ENCODE measurements at places on chromosomes 7 and 10.

DNA sequence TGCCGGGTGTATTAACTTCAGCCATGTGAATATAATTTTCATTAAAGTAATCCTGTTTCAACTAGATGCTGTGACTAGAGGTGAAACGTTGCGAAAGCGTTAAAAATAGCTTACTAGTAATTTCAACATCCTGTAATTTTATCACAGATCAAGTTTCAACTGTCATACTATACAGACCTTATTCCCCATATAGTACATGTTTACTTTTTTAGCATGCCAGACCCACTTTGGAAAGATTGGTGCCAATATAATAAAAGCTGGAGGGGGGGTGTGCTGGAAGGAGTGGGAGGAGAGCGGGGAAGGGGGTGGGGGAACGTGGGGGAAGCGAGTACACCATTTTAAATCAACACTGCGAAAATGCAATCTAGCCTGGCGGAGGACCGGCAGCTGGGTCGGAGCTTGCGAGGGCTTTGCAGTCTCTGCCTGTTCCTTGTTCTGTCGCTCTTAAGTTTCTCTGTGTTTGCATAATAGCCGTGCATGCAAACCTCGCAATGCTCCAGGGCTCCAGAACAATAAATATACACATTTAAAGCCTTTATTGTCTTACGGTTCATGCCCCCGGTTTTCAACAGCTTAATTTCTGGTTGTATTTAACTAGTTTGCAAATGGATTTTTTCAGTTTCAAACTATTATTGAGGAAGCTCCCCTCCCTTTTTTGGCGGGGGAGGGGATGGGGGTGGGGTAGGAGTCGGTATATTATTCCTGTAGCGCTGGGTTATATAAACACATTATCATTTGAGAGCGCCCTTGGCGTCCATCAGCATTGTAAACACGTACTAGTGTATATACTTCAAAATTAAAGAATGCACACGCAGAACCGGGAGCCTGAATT lies 1.3 kb upstream of the ARID5B start:
- H3K36me3 ChIP-seq: no peaks in the 10 kb centered on the region
- no peak overlapping the region for H3K27ac ChIP-seq
- no peaks in the 10 kb centered on the region for H3K4me1 ChIP-seq
- peaks cover 29% of the 10 kb centered on the region for H3K27me3 ChIP-seq

DNA sequence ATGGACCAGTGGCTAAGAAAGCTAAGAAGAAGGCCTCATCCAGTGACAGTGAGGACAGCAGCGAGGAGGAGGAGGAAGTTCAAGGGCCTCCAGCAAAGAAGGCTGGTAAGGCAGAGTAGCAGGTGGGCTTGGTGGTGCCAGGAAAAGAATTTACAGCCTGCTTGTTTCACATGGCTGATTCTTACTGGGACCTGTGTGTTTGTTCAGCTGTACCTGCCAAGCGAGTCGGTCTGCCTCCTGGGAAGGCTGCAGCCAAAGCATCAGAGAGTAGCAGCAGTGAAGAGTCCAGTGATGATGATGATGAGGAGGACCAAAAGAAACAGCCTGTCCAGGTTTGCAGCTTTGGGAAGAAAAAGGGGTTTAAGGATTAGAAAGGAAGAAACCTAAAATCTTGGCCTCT lies 5.0 kb downstream of the NOLC1 start:
- DNase-seq: no peak
- no peaks in the 10 kb centered on the region for H3K4me1 ChIP-seq
- H3K4me3 ChIP-seq: no peak overlapping the region
- no peaks in the 10 kb centered on the region for H3K27me3 ChIP-seq

- H3K4me1 ChIP-seq: no peaks in the 10 kb centered on the region
- H3K36me3 ChIP-seq: no peaks in the 10 kb centered on the region
- H3K27me3 ChIP-seq: no peaks in the 10 kb centered on the region
- H3K27ac ChIP-seq: no peak overlapping the region
These were observed 75.5 kb downstream of the LRMDA start for GRCh38 chr10:75506930-75507329.

- H3K27ac ChIP-seq: no peak overlapping the region
- DNase-seq: no peak
- H3K4me3 ChIP-seq: no peak overlapping the region
- no peaks in the 10 kb centered on the region for H3K36me3 ChIP-seq
These were observed 14.6 kb downstream of the IFIT3 start for GRCh38 chr10:89342206-89342958.

- H3K4me3 ChIP-seq: no peak overlapping the region
- peaks cover 11% of the 10 kb centered on the region for H3K36me3 ChIP-seq
- H3K27me3 ChIP-seq: no peaks in the 10 kb centered on the region
- H3K27ac ChIP-seq: no peak overlapping the region
- no peak for DNase-seq
These were observed 401.4 kb downstream of the TNS3 start for GRCh38 chr7:47180516-47180826.

GRCh38 chr7:138458576-138459412 lies 1.3 kb upstream of the TRIM24 start:
- H3K36me3 ChIP-seq: peaks cover 21% of the 10 kb centered on the region
- H3K4me1 ChIP-seq: peaks cover 2% of the 10 kb centered on the region
- peak; percentile 91 for DNase-seq

DNA sequence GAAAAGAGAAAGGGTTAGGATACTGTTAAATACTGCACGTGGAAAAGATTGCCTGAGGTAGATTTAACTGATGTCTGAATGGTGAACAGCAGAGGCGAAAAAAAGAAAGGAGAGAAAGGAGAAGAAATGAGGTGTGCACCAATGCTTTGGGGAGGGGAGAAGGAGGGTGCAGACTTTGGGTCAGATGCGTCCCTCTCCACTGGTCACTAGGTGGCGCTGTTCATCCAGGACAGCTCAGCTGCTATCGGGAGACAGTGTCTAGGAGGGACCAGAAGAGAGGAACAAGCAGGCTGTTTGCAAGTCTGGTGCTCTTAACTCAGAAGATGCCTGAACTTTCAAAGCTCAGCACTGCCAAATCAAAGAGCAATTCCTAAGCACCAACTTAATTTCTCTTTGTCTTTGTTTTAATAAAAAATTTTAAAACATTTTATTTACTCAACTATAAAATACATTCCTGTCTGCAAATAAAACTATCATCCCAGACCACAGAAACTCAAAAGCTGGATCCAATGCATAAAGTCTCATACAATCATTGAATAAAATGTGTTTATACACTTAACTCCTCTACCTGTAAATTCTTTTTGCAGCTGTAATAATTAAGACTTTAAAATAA lies 83.9 kb upstream of the PDLIM1 start:
- peaks cover 6% of the 10 kb centered on the region for H3K4me1 ChIP-seq
- H3K27me3 ChIP-seq: no peaks in the 10 kb centered on the region
- H3K27ac ChIP-seq: no peak overlapping the region
- no peaks in the 10 kb centered on the region for H3K36me3 ChIP-seq
- H3K4me3 ChIP-seq: no peak overlapping the region

DNA sequence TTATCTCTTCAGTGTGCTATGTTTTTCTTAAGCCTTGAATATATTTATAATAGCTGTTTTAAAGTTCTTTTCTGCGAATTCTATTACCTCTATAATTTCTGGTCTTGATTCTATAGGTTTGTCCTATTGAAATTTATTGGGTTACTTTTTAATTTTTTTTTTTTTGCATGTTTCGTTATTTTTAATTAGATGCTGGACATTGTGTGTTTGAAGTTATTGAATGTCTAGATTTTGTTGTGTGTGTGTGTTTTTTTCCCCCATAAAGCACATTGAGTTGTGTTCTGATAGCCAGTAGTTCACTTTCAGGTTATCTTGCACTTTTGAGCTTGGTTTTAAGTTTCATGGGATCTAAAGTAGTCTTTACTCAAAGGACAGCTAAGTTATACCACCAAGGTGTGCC lies 394.9 kb downstream of the RPS24 start:
- no peak overlapping the region for H3K4me3 ChIP-seq
- H3K36me3 ChIP-seq: 0 out of 2 replicates have a peak, but pooled peaks cover 5% of the 10 kb centered on the region
- no peak for DNase-seq
- H3K4me1 ChIP-seq: no peaks in the 10 kb centered on the region
- H3K27ac ChIP-seq: no peak overlapping the region

- H3K36me3 ChIP-seq: peaks cover 16% of the 10 kb centered on the region
- H3K4me1 ChIP-seq: no peaks in the 10 kb centered on the region
- no peak overlapping the region for H3K27ac ChIP-seq
- H3K4me3 ChIP-seq: peak overlapping the region; percentile 100
- no peak for DNase-seq
These were observed 1.0 kb downstream of the PSMC2 start for GRCh38 chr7:103348452-103348851.

DNA sequence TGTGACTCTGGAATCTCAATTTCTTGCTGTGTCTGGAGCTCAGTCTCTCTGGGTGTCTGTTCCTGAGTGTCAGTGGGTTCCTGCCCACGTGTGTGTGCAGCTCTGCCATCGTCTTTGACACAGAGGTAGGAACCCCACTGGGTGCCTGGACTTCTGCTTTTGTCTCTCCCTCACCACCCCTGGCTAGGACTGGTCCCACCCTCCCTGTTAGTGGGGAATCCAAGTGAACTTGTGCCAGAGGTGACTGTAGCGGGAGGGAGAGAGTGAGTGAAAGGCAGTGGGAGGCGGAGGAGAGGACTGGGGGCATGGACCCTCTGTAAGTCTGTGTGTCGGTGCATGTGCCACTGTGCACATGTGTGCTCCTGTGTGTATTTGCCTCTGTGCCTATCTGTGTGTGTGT lies 299.9 kb upstream of the ZMIZ1 start:
- H3K27ac ChIP-seq: no peak overlapping the region
- DNase-seq: no peak
- no peaks in the 10 kb centered on the region for H3K36me3 ChIP-seq
- no peaks in the 10 kb centered on the region for H3K4me1 ChIP-seq
- no peaks in the 10 kb centered on the region for H3K27me3 ChIP-seq

- no peak for DNase-seq
- H3K27ac ChIP-seq: no peak overlapping the region
- no peaks in the 10 kb centered on the region for H3K4me1 ChIP-seq
- peaks cover 20% of the 10 kb centered on the region for H3K36me3 ChIP-seq
- no peak overlapping the region for H3K4me3 ChIP-seq
- H3K27me3 ChIP-seq: no peaks in the 10 kb centered on the region
These were observed 3.3 kb downstream of the CYP2E1 start for GRCh38 chr10:133530506-133530905.

DNA sequence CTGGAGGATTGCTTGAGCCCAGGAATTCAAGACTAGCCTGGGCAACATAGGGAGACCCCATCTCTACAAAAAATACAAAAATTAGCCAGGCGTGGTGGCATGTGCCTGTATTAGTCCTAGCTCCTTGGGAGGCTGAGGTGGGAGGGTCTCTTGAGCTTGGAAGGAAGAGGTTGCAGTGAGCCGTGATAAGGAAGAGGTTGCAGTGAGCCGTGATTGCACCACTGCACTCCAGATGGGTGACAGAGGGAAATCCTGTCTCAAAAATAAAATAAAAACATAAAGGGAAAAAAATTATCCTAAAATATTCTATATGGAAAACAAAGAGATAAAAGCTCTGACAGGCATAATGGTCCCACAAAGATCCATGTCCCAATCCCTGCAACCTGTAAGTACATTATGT lies 87.9 kb upstream of the KAT6B start:
- no peak for DNase-seq
- H3K27ac ChIP-seq: no peak overlapping the region
- H3K4me1 ChIP-seq: no peaks in the 10 kb centered on the region

DNA sequence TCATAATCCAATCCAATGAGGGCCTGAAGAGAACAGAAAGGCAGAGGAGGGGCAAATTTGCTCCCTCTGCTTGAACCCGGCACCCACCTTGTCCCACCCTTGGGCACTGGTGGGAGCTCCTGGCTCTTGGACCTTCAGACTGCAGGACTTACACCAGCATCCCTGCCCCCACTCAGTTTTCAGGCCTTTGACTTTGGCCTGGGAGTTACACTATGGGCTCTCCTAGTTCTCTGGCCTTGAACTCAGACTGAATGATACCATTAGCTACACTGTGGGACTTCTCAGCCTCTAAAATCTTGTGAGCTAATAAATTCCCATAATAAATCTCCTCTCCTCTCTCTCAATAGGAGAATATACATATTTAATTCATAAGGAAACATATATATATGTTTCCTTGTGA lies 114.4 kb downstream of the AHR start:
- no peaks in the 10 kb centered on the region for H3K36me3 ChIP-seq
- no peak overlapping the region for H3K27ac ChIP-seq
- H3K27me3 ChIP-seq: no peaks in the 10 kb centered on the region
- H3K4me3 ChIP-seq: no peak overlapping the region
- DNase-seq: no peak
- H3K4me1 ChIP-seq: no peaks in the 10 kb centered on the region

DNA sequence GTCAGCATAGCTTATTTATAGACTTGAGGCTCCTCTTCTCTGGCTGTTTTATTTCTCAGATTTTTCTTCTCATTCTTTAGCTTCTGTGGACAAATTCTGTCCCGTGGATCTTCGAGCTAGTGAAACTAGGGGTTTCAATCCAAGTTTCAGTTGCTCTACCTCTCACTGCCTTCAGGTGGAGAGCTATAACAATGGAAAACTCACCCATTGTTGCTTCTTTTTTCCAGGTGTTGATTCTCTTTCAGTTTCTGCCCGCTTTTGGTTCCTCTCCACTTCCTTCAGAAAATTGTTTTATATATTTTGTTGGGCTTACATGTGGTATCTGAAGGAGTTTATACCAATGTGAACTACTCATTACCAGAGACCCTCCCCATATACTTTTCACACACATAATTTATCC lies 266.1 kb downstream of the TCF7L2 start:
- DNase-seq: no peak
- H3K27me3 ChIP-seq: no peaks in the 10 kb centered on the region
- H3K27ac ChIP-seq: no peak overlapping the region
- no peak overlapping the region for H3K4me3 ChIP-seq
- H3K36me3 ChIP-seq: peaks cover 6% of the 10 kb centered on the region

DNA sequence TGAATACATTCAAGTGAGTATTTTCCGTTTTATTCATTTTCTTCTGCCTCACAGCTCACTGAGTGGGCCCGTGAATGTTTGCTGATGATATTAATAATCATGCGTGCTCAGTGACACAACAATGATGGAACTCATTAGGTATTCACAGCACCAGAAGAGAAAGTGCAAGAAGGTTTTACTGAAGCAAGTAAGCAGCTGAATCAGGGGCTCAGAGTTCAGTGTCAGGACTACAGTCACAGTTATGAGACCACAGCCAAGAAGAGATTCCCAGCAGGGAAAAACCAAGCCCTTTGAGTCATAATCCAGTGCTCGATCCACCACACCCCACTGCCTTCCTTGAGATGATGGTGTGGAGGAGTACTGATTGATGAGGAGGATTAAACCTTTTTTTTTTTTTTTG lies 247.4 kb downstream of the KIAA1217 start:
- H3K27me3 ChIP-seq: no peaks in the 10 kb centered on the region
- DNase-seq: no peak

- no peak overlapping the region for H3K27ac ChIP-seq
- H3K4me1 ChIP-seq: no peaks in the 10 kb centered on the region
- H3K4me3 ChIP-seq: no peak overlapping the region
- H3K36me3 ChIP-seq: no peaks in the 10 kb centered on the region
These were observed 49.1 kb downstream of the GATA3 start for GRCh38 chr10:8103543-8103942.

GRCh38 chr10:80184291-80184690 lies 21.0 kb downstream of the ANXA11 start:
- no peaks in the 10 kb centered on the region for H3K27me3 ChIP-seq
- H3K4me1 ChIP-seq: 0 out of 2 replicates have a peak, but pooled peaks cover 2% of the 10 kb centered on the region
- H3K4me3 ChIP-seq: no peak overlapping the region
- no peak for DNase-seq
- H3K36me3 ChIP-seq: peaks cover 2% of the 10 kb centered on the region
- no peak overlapping the region for H3K27ac ChIP-seq

All from H9 (cell line).